Activated T-helper 17 cell treated with anti-CD3 and anti-CD28 coated beads, Interleukin-2, amount 50 U/mL, for 72 hours (primary cell): ENCODE measurements at places on chromosomes 2 and 18.

DNA sequence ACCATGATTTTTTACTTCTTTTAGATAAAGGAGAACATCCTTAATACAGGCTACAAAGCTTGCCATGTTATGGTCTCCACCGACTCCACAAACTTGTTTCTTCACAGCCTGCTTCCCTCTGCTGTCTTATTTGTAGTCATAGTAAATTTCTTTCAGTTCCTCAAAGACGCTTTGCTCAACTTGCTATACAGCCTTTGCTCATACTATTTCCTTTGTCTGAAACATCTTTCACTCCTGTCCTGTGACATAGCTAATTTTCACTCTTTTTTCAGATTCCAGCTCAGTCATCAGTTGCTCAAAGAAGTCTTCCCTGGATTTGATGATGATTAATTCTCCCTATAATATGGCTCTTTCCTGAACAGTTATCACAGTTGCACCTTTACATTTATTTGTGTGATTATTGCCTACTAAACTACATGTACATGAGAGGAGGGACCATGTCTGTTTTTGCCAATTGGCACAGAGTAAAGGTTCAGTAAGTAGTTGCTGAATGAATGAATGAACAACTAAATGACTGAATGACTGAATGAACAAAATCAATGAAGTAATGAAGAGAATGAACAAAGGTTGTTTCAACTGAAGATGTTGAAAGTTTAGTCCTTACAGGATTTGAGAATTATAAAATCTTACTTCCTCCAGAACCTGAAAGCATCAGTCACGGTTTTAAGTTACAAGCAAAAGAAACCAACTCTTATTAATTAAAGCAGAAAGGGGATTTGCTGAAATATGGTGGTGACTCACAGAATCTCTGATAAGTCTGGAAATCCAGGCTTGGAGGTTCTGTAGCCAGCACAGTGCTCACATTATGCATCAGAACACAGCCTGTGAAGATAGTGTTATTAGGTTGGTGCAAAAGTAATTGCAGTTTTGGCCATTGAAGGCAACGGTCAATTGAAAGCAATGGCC is 186.4 kb upstream of the FAM98A start:
- ATAC-seq = no peak

DNA sequence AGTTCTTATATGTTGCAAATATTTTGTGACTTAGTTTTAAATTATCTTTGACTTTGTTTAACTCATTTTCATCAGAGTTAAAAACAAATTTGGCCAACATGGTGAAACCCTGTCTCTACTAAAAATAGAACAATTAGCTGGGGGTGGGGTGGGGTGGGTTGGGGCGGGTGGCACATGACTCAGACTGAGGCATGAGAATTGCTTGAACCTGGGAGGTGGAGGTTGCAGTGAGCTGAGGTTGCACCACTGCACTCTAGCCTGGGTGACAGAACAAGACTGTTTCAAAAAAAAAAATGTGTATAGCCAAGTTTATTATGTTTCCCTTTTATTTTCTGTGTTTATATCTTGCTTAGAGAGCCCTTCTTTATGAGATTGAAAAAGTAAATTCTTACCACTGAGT is 14.2 kb upstream of the LIPG start:
- ATAC-seq = no peak

DNA sequence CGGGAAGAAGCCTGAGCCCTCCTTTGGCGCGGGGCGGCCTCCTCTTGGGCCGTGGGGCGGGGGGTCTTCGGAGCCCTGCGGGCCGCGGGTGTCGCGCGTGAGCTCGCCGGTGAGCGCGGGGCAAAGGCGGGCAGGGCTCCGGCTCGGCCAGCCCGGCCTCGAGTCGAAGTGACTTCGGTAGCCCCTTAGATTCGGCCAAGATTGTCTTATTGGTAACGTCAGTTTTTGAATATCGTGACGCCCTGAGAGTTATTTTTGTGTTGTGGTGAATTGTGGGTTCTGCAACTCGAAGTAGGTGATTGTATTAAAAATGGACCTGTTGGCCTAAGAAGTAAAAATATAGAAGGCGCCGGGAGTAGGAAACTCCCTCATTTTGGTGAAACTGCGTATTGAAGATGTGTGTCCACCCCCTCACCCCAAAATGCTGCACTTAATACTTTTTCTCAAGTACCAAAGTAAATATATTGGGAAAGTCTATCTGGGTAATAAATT is 669 bp downstream of the MARCHF7 start:
- ATAC-seq = peak; percentile 2

- no peak for ATAC-seq
Observed at GRCh38 chr2:16739778-16740581, 74.3 kb upstream of the CYRIA start.

DNA sequence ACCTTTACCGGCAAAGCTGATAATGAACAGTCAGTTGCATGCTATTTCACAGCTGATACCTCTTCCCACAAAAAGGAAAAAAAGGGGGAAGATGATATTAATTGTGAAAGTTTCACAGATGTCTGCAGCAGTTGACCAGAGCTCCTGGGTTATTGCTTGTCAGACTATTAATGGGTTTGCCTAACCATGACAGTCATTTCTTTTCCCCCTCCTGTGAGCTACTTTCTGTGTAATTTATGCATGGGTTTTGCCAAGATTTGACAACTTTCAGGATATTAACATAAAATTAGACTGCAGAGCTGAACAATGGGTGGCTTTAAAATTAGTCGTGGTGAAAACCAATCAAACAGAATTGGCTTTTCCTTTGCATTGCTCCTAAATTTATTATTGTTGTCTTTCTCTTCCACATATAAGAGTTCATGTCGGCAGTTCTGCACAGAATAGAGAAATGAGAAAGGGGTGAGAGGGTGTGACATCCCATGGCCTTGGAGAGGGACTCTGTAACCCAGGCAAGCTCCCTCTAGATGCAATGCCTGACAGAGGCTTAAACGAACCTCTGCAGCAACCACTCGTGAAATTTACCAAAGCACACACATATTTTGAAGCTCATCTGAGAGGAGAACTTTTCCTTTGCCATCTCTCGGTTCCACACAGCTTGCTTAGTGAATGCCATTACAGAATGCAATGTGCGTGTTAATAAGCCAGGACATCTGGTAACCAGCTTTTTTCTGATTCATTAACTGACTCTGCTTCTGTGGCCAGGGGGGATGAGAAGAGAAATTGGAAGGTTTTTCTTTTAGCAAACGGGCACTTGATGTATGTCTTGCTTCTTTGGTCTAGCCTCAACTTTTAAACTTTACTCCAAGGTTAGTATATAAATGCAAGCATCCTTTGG is 82.2 kb upstream of the ITGA4 start:
- no peak for ATAC-seq

GRCh38 chr2:190106783-190107182 is 44.3 kb upstream of the MSTN start:
- no peak for ATAC-seq

- no peak for ATAC-seq
Observed at GRCh38 chr2:236570081-236570868, 650 bp downstream of the ACKR3 start.

DNA sequence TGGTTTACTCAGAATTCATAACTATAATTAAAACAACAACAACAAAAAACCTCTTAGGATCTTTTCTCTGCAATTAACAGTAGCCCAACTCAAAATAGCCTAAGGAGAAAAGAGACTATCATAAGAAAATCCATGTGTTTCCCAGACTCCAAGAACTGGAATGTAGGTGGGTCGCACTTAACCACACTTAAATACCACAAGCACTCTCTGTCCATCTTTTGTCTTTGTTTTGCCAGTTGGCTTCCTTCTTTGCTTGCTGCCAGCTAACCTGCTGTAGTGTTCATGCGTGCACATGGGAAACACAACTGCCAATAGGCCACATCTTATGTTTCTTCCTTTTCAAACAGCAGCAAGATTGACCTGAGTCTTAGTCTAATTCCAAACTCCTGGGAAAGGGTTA is 24.1 kb upstream of the ACVR1 start:
- ATAC-seq = no peak

GRCh38 chr18:74081966-74082741 is 65.5 kb downstream of the FBXO15 start:
- ATAC-seq = peak; percentile 86

DNA sequence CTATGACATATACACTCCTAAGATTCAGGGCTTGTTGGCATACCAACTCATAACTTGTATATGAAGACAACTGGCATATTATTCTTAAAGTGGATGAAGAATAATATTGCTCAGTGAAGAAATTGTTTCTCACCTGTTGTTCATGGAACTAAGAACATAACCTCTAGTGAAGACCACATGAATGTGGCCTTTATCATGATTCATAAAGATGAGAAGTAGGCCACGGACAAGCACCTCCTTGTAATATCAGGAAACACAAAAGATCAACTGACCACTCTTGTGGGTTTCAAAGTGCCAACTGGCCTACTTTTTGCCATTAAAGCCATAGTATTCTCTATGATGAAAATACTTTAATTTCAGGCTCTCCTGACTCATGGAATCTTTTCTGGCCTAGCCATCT is 407.4 kb downstream of the GRB14 start:
- no peak for ATAC-seq

GRCh38 chr18:7642331-7642890 is 75.3 kb downstream of the PTPRM start:
- ATAC-seq = no peak

GRCh38 chr2:136375017-136375901 is 257.3 kb upstream of the CXCR4 start:
- ATAC-seq = peak; percentile 82

- ATAC-seq = no peak
Observed at GRCh38 chr2:216339456-216340279, 32.6 kb downstream of the MARCHF4 start.

GRCh38 chr2:184455624-184456023 is 142.7 kb upstream of the ZNF804A start:
- no peak for ATAC-seq

- ATAC-seq = peak; percentile 73
Observed at GRCh38 chr2:160406591-160407392, 86.8 kb downstream of the RBMS1 start.

DNA sequence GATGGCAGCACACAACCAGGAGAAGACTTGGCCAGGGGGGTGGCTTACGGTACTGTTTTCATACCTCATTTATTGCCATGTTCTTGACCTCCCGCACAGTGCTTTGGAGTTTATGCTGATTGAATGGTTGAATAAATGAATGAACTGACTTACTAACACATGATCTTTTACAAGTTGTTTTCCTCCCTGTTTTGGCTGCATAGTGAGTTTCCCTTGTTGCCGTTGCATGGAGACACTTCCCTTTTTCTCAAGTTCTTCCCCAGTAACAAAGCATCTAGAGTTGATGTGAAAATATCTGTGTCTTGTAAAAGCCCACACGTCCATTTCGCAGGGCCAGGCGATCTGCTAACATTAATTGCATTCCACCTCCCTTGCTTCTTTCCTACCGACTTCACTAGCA is 35.7 kb upstream of the RAB1A start:
- ATAC-seq = no peak

DNA sequence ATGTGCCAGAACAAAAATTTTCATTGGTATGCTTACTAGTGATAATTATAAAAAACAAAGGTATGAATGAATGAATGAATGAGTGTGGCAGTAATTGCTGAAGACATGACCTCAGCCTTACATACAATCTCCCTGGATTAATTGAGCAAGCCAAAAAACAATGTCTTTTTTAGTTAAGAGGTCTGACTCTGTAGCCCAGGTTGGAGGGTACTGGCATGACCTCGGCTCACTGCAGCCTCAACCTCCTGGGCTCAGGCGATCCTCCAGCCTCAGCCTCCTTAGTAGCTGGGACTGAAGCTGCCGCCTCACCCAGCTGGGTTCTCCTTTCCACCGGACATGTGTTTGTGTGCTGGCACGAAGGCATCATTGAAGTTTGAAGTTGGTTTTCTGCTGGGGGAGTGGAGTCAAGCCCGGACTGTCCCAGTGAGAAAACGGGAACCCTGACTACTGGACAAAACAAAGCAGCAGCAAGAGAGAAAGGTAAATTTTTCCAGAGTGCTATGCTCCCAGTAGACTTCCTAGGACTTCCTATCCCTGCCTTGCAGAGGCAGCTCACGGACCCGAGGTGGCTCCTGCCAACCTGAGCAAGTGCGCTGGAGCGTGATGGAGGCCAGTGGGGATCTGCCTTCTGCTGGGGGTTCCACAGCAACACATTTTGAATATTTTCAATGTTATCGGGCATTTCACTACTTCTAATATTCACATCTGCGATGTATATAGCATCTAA is 6.4 kb upstream of the IMP4 start:
- ATAC-seq = no peak

GRCh38 chr18:77165503-77166188 is 33.1 kb upstream of the MBP start:
- ATAC-seq = no peak

GRCh38 chr18:57956491-57956890 is 87.5 kb upstream of the NEDD4L start:
- no peak for ATAC-seq

GRCh38 chr2:65018141-65018582 is 29.0 kb downstream of the SLC1A4 start:
- no peak for ATAC-seq

DNA sequence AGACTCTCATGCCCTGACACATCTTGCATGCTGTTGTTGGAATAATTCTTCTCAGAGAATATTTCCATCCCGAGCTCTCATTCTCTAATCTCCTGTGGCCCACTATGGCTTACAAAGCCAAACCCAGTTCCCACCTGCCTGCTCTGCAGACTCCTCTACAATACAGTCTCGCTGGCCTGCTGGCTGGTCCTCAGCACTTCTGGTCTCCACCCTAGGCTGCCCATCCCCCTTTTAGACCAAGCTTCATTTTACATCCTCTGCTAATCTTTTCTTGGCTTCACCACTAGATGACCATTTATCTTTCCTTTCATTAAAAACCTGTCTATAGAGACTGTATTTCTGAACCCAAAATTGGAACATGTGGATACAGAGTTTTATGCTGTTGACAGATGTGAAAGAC is 42.5 kb upstream of the YPEL5 start:
- no peak for ATAC-seq

DNA sequence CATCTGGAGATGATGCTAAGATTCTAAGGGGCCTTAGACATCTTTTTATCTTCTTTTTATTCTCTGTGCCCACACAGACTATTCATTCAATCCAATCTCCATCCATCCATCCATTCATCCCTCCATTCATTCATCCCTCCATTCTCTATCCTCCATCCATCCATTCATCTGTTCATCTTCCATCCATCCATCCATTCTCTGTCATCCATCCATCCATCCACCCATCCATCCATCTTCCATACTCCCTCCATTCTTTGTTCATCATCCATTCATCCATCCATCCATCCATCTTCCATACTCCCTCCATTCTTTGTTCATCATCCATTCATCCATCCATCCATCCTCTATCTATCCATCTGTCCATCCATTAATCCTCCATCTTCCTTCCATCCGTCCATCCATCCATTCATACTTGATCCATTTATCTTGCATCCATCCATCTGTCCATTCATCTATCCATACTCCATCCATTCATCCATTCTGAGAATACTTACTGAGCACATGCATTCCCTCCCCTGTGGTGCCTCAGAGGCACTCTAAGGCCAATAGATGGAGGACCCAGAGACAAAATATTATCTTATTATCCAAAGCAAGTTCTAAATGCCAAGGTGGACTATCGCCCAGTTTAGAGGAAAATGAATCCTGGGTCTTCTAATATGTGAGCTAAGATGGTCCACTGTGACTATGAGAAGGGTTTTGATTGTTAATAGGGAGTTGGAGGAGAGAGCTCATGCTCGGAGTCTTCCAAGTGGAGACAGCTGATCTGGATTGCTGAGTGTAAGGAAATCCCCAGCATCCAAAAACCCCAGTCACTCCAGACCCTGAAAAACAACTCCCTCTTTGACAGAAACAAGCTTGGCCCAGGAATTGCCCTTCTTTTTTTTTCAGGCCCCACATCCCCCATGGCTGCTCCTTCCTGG is 152.6 kb upstream of the MYCN start:
- no peak for ATAC-seq

- peak; percentile 76 for ATAC-seq
Observed at GRCh38 chr2:217797661-217798069, 205.1 kb downstream of the TNS1 start.
